ENCODE measurements at places on chromosomes 4 and X.
A peak's percentile ranks its signal among the peaks of the same experiment; 100 is the strongest.

- DNase-seq = no peak
These were observed 54.2 kb downstream of the RHOXF2B start for GRCh38 chrX:120023259-120023658.

- DNase-seq = no peak
These were observed 455.4 kb upstream of the ADGRL3 start for GRCh38 chr4:60744767-60745166.

- no peak for DNase-seq
These were observed 329.3 kb upstream of the NOCT start for GRCh38 chr4:138686106-138686835.

- no peak for DNase-seq
These were observed 4.8 kb upstream of the HGFAC start for GRCh38 chr4:3436798-3437581.

DNA sequence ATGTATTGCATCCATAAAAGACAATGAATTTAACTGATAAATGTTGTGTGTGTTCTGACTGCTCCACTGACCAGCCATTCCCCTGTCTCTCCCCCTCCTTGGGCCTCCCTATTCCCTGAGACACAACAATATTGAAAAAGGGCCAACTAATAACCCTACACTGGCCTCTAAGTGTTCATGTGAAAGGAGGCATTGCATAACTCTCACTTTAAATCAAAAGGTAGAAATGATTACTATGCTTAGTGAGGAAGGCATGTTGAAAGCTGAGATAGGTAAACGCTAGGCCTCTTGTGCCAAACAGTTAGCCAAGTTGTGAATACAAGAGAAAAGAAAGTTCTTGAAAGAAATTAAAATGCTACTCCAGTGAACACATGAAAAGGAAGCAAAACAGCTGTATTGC lies 152.7 kb downstream of the POU4F2 start:
- DNase-seq = no peak

DNA sequence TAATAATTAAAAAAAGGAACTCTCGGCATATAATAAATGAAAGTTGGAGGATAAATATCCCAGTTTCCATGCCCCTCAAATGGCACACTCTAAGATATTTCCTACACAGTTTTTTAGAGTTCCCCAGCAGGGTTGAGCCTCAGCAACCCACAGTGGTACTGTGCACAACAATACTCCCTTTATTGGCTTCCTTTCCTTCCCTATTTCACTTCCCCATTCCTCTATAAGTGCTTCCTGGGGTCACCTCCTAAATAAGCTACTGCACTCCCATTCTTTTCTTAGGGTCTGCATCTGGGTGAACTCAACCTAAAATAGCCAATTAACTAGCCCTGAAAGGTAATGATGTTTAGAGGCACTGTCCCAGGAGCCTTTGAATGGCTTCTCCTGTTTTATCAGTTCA lies 76.4 kb upstream of the NHS start:
- DNase-seq = no peak

DNA sequence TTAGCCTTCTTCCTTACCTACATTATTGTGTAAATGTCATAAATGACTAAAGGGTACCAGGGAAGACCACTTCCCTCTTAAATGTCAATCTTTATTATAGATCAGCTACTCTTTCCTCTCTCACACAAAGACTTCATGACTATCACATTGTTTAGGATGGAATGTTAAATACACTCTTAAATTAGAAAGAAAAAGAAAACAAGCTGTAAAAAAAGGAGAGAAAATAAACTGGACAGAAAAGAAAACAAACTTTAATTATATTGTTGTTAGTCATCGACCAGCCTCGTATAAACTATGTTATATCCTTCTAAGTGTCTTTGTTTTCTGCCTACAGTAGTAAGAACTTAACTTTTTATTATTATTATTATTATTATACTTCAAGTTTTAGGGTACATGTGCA lies 666.4 kb upstream of the NR3C2 start:
- no peak for DNase-seq

DNA sequence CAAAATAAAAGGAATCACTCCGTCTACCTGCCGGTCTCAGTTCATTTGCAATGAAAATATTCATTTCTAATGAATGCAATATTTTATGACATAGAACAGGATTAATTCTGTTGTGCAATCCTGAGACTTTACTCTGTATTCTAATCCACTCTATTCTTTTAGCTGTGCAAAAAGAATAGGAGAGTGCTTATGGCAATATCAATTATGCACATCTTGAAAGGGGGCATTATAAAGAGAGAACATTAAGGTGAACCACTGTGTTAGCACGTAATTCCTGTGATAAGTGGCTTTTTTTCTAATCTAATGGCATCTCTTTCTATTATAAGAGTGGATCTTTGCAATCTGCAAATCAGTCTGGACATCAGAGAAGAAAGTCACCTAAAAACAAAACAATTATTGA lies 99.5 kb downstream of the KCNIP4 start:
- no peak for DNase-seq

DNA sequence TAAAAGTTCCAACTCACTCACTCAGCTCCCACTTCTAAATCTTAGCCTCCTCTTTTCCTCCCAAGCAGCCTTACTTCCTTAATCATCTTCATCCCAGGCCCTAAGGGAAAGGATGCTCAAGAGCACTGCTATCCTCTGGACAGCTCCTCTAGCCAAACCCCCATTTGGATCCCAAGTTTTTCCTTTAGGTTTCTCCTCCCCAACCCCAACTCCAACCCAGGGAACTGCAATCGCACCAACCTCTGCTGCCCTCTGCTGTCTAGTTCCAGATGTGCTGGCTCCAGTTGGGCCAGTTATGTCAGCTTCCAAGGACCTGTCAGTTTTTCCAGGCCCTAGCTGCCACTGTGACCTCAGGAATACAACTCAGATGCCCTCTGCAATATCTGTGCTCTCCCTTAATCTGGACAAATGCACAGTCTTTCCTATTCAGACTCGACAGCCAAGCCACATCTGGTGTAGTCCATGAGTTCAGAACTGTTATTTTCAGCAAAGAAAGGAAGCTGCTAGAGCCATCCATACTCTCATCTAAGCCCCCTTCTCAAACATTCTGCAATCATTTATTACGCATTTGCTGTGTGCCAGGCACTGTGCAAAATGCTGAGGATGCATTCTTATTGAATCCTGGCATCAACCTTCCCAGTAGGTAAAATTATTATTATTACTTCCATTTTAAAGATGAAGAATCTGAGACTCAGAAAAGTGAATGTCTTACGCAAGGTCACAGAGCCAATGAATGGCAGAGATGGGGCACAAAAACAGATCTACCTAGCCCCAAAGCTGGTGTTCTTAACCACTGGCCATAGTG lies 12.3 kb upstream of the XPNPEP2 start:
- peak; percentile 65 for DNase-seq

- DNase-seq = no peak
These were observed 59.8 kb downstream of the CPLX1 start for GRCh38 chr4:766152-766515.

- DNase-seq = peak; percentile 1
These were observed 22.7 kb upstream of the MSN start for GRCh38 chrX:65644621-65645289.

GRCh38 chr4:158238575-158238974 lies 28.3 kb downstream of the TMEM144 start:
- no peak for DNase-seq

- no peak for DNase-seq
These were observed 498.3 kb upstream of the INTU start for GRCh38 chr4:127134490-127134889.

DNA sequence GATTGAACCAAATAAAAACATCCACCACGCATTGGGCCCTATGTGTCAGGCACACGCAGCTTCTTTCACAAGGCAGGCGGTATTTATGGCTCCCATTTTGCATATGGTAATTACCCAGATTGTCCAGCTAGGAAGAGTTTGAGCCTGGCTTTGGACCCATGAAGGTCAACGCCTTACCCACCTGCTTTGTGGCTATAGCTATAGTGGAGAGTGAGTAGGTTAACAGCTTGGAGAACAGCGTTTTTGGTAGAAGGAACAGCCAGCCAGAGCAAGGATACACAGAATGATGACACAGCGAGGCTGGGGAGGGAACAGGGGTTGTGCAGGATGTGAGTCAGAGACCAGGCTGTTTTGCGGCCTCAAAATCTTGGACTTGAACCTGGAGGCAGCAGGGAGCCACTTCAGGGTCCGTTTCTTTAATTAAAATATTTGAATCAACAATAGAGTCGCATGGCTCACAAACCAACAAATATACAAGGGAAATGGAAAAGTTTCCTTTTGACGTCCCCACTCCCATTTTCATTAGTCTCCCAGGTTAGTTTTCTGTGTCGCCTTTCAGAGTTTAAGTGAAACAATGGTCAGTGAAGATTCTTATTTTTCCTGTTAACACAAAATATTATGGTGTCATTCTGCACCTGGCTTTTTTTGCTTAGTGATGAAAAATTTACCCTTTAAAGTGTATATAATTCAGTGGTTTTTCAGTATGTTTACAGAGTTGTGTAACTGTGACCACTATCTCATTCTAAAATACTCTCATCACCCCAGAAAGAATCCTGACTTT lies 118.2 kb upstream of the STX18 start:
- no peak for DNase-seq

DNA sequence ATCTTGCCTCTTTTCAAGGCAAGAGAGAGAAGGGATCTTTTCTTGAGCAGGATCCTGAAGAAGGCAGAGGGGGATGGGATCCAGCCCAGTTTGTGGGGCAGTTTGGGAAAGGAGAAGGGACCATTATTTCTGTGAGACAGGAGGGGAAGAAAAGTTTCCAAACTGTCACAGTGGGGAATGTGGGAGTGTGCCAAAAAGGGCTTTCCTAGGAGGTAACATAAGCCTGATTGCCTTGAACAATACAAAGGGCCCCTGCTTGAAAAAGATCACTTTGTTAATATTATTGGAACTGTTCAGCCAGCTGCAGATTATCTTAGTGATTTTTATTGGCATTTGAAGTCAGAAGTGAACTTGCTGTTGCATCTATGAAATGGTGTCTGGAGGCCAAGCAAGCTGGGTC lies 55.2 kb downstream of the MTM1 start:
- no peak for DNase-seq

- no peak for DNase-seq
These were observed 112.5 kb downstream of the SCLT1 start for GRCh38 chr4:128980816-128981326.

- no peak for DNase-seq
These were observed 2.7 kb downstream of the FAM120C start for GRCh38 chrX:54180403-54180802.

GRCh38 chrX:1555370-1555769 lies 18.4 kb upstream of the P2RY8 start:
- no peak for DNase-seq

DNA sequence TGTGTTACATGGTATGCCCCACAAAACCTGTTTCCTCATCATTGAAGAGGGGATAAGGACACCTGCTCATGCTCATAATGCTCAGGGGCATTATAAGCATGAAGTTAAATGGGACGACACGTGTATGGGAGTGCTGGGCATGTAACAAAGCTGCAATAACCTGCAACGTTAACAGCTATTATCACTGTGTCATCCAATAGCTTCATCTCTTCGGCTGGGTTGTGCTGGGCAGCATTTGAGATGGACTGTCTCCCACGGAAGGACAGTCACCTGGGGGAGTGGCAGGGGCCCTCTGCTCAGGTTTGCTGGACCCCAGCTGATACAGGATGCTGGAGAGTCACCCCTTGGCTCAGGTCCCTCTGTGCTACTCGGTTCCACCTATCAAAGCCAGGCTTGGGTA lies 94.5 kb downstream of the NSUN7 start:
- no peak for DNase-seq

DNA sequence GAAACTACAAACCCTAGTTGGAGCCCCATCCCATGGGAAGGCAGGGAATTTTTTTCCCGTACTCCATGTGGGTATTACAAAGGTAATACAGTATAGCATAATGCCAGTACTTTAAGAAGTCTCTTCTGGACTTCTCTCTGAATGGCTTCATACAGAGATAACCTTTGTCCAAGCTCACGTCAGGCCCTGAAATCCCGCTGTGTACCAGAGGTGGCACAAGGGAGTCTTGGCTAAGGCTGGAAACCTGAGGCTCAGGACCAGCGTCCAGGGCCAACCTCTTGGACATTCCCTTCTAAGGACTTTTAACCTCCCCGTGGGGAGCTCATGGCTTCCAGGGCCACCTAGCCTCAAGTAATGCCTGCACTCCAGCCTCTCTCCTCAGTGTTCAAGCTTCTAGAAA lies 338.9 kb upstream of the FAM241A start:
- no peak for DNase-seq

DNA sequence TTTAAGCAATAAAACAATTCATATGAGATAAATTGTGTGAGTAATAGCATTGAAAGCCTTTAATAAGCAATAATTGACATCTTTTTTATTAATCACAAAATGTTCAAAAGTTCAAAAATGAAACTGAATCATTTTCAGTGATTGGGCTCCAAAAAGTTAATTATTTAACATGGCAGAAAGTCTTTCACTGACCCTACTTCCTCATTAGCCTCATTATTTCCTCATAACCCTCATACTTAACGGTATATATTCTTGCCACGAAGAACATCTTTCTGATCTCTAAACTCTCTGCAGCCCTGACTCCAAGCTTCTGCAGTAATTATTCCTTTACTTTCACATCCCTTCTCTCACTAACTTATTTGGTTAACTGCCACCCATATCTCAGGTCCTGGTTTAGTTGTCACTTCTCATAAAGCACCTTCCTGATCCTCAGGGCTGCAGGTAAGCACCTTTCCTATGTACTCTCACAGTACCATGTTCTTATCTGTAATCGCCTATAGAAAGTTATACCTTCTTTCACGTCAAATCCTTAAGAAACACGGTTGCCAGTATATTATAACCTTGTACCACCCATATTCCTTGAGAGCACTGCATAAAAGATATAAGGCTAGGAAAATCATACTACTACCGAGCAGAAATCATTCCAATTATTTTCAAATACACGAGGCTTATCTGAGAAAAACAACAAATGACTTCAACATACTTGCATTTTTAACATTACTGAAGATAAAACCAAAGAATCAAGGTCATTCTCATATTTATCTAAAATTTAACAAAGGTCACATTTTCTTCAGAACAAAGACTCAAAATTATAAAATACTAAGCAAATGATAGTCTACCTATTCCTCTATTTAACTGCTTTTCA lies 72.2 kb downstream of the PPP3CA start:
- DNase-seq = no peak

DNA sequence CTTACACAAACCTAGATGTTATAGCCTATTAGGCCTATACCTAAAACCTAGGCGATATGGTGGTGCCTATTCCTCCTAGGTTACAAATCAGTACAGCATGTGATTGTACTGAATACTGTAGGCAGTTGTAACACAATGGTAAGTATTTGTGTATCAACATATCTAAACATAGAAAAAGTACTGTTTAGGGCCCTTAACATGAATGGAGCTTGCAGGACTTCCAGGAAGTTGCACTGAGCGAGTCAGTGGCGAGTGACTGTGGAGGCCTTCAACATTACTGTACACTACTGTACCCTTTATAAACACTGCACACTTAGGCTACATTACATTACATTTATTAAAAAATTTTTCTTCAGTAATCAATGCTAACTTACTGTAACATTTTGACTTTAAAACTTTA lies 37.8 kb downstream of the WWC2 start:
- no peak for DNase-seq

- DNase-seq = no peak
These were observed 10.9 kb downstream of the KLHL4 start for GRCh38 chrX:87528487-87528886.

GRCh38 chrX:2501559-2502102 lies 855 bp upstream of the DHRSX start:
- DNase-seq = no peak

Measured in caudate nucleus (tissue), 63 donors.